ENCODE measurements at places on chromosomes 13 and 19.

- H3K36me3 ChIP-seq, result peaks cover 42% of the 10 kb centered on the region
- H3K27ac ChIP-seq, result no peak overlapping the region
- DNase-seq, result no peak
- no peak overlapping the region for H3K4me3 ChIP-seq
Measured at GRCh38 chr19:16385821-16386220, 61.2 kb downstream of the KLF2 start.

DNA sequence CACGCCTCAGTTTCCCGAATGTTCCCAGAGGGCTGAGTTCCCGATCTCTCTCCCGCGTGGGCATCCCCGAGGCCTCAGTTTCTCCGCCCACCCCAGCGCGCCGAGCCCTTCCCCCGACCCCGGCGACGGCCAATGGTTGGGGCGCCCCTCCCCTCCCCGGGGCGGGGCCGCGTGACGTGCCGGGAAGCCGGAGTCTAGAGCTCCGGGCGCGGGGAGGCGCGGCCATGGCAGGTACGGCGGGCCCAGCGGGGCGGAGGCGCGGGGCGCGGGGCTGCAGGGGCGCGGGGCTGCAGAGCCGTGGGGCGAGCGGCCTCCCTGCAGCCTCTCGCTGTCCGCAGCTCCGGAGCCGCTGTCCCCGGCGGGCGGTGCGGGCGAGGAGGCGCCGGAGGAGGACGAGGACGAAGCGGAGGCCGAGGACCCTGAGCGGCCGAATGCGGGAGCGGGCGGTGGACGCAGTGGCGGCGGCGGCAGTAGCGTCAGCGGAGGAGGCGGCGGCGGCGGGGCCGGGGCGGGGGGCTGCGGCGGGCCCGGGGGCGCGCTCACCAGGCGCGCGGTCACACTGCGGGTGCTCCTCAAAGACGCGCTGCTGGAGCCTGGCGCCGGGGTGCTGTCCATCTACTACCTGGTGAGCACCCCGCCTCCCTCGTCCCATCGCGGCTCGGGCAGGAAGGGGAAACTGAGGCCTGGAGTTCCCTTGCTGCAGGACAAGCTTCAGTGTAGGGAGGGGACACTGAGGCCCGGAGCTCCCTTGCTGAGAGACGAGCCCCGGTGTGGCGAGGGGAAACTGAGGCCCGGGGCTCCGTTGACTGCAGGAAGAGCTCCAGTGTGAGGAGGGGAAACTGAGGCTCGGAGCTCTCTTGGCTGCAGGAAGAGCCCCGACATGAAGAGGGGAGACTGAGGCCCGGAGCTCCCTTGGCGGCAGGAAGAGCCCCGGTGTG, at the start of gene MPND:
Gene MPND, plus strand, starts transcription at position 193 of the 938 bp plus-strand sequence. Its CDS starts 32 bp downstream, at position 225.
- peaks cover 25% of the 10 kb centered on the region for H3K4me1 ChIP-seq
- H3K27me3 ChIP-seq, result no peaks in the 10 kb centered on the region
- peak within 1 kb of the TSS; percentile 85 for H3K4me3 ChIP-seq
- peaks cover 11% of the 10 kb centered on the region for H3K36me3 ChIP-seq

GRCh38 chr13:33008946-33009722, 7.1 kb upstream of the KL start:
- peaks cover 60% of the 10 kb centered on the region for H3K27me3 ChIP-seq
- no peaks in the 10 kb centered on the region for H3K36me3 ChIP-seq
- H3K27ac ChIP-seq, result no peak overlapping the region

DNA sequence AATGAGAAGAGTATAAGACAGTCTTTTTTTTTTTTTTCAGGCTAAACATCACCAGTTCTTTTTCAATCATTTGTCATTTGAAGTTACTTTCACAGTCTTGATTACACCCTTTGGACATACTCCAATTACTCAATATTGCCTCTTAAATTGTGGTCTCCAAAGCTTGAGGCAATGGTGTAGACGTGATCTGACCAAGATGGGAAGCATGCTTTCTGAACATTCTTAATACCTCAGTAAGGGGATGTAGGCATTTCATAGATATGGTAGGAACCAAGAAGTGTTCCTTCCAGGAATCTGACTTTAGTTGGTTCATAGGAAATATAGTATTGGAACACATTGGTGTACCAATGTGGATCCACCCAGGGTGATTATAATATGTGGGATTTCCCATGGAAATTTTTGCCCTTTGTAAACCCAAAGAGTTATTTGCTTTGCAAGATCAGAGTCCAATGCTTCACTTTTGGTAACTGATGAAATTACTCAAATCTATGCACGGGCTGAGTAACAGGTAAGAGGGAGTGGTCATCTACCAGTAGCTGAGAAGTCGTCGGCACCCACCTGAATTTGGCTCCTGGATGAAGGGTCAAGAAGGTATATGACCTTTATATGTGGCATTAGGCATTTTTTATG, 62.2 kb downstream of the ERCC5 start:
- no peak overlapping the region for H3K27ac ChIP-seq
- H3K4me3 ChIP-seq, result no peak overlapping the region
- H3K27me3 ChIP-seq, result peaks cover 19% of the 10 kb centered on the region
- DNase-seq, result no peak
- no peaks in the 10 kb centered on the region for H3K36me3 ChIP-seq

GRCh38 chr19:325173-325936, 19.2 kb downstream of the MIER2 start:
- no peak overlapping the region for H3K27ac ChIP-seq
- no peaks in the 10 kb centered on the region for H3K4me1 ChIP-seq
- DNase-seq, result no peak
- H3K36me3 ChIP-seq, result peaks cover 56% of the 10 kb centered on the region
- H3K4me3 ChIP-seq, result no peak overlapping the region
- no peaks in the 10 kb centered on the region for H3K27me3 ChIP-seq

Data from activated CD8-positive, alpha-beta memory T cell treated with anti-CD3 and anti-CD28 coated beads, Interleukin-2, amount 10 ng/mL, durations not matched to agents 7 days and 5 days (primary cell).